Stimulated activated CD8-positive, alpha-beta memory T cell treated with anti-CD3 and anti-CD28 coated beads, Interleukin-4, amount 100 ng/mL, for 1 hour (primary cell): ENCODE measurements at places on chromosomes 6 and 20.

DNA sequence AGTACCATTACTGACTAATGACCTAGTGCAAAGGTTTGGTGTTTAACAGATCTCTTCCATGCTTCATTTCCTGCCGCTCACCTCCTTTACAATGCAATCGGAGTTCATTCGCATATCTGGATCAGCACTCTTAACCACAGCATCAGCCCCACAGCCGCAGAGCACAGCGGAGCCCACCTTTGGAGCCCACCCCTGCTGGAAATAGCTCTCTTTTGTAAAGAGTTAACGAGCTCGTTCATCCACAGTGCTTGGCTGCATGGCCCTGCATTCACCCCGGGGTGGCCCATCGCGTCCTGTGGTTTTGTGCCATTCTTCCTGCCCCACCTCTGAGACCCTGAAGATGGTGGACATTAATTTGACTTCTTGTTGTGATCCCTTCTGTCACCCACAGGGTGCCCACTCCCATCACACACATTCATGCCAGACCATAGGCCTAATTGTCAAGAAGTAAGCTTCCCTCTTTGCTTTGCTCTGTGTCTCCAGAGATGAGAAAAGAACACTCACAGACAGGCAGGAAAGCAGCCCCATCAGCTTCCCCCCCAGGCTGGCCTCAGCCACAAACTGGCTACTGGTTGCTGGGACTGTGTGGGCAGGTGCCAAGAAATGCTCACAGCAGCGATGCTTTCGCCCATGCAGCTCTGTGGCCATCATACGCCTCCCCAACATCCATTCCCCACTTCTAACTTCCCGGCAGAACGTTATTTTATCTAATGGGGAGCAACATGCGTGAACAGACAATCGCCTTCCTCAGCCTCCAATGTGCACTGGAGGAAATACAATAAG, 167.0 kb downstream of the LRFN2 start:
- DNase-seq, result no peak

DNA sequence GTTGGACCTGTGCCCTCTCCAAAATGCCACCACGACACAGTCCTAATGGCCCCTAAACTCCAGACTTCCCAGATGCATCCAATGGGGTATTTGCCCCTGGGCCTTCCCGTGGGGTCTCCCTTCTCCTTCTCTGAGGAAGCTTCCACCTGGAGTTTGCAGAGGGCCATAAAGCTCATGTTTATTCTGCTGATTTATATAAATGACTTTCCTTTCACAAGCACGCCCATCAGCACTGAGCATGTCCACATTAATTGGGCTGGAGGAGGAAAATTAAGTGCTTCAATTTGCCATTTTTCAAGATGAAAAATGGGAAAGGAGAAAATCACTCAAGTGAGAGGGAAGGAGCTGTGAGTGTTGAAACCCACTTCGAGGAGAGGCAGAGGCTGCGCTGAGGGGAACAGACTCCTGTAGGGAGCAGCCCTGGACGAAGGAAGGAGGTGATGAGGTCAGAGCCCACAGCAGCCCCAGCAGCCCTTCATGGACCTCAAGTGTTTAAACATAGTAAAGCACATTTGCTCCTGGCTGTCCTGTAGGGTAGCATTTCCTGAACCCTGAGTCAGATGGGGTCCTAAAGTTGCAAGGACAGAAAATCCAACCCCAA, 434.9 kb upstream of the SULF2 start:
- DNase-seq, result no peak

DNA sequence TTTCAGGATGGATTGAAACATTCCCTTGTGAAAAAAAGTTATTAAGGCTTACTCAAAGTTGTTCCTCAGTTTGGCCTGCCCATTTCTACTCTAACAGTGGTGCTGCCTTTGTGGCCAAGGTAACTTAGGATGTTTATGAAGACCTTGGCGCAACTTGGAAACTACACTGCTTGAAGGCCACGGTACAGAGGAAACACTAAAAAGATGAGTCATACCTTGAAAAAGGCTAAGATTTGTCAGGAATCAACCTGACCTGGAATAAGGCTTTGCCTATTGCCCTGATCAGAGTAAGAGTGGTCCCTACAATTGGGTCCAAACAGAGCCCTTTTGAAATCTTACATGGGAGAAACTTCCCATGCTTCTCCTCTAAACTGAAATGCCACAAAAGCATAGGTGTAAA, 119.9 kb upstream of the MOCS1 start:
- no peak for DNase-seq

DNA sequence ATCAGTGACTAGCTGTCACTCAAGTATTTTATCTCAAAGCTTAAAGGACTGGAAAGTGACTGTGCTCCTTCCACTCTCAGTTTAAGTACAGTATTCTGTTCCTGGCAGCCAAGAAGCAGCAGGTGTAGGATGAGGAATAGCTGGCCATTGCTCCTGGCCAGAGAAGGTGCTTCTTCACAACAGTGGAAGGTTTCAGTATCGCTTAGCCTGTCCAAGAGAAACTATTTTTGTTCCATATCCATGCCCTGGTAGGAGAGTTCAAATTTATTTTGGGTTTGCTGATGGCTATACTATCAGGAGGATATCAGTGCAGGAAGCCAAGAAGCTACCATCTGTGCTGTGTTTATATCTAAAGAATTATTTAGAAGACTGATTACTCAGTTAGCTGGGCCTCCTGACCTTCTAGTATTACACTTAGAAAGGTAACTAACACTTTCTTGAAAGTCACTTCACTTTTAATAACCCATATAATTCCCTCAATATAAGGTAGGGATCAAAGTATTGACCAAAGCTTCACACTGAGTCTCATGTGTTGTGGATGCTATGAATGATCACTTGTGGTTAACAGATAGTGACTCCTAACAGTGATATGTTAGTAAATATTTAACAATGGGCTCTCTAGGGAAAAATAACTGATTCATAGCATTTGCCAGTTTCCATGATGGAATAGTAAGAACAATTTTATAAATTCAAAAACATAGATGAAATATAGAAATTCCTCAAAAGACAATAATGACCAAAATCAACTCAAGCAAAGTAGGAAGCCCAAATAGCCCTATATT, 99.9 kb downstream of the AIG1 start:
- no peak for DNase-seq

GRCh38 chr20:1664911-1665310, 7.3 kb upstream of the SIRPG start:
- DNase-seq, result no peak

GRCh38 chr6:48212501-48212900, 101.5 kb upstream of the PTCHD4 start:
- no peak for DNase-seq

DNA sequence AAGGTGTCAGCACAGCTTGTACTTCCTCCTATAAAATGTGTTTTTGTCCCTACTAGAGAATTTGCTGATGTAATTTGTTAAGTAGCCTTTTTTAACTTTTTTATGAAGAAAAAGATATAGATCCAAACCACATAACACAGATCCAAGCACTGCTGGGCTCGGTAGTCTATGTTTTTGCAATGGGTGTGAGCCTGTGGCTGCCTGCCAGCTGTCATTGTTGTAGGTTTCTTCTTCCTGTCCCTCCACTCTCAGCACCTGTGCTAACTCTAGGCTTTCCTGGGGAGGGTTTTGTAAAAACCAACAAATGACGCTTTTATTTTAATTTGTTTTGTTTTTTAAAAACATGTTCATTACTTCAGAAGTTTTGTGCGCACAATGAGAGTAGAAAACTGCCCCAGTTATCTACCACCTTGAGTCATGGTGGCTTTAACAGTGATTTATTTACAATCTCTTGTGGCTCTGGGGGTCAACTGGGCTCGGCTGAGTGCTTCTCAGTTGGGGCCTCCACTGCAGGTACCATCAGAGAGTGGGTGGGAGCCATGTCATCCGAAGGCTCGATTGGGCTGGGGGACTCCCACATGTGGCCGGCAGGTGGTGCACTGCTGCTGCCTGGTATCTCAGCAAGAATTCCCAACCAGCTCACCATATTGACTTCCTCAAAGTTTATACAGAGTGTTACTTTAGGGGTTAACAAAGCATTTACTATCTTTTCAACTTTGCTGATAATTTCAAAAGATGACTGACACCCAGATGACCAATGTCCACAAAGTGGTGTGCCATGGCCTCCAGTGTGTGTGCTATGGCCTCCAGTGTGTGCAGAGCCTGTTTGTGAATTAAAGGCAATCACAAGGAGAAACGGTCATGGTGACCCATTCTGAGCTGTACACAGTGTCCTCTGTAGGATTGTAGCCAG, 3.0 kb upstream of the CCR6 start:
- DNase-seq, result no peak

DNA sequence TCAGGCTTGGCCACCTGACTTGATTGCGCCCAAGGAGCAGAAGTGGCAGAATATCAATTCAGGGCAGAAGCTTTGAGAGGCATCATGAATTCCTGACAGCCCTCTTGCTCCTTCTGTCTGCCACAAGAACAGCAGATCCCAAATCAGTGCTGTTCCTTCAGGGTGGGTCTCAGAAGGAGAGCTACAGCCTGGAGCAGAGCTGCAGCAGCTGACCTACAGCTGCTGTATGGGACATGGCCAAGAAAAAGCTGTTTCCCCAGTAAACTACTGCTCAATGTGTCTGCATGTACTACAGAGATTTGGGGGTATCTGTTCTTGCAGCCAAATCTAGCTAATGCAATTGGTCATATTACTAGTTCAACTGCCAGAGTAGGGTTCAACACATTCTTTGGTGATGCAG, 69.0 kb downstream of the SLC22A3 start:
- no peak for DNase-seq

- DNase-seq, result no peak
These were observed 15.4 kb downstream of the GCLC start for GRCh38 chr6:53529324-53530036.

DNA sequence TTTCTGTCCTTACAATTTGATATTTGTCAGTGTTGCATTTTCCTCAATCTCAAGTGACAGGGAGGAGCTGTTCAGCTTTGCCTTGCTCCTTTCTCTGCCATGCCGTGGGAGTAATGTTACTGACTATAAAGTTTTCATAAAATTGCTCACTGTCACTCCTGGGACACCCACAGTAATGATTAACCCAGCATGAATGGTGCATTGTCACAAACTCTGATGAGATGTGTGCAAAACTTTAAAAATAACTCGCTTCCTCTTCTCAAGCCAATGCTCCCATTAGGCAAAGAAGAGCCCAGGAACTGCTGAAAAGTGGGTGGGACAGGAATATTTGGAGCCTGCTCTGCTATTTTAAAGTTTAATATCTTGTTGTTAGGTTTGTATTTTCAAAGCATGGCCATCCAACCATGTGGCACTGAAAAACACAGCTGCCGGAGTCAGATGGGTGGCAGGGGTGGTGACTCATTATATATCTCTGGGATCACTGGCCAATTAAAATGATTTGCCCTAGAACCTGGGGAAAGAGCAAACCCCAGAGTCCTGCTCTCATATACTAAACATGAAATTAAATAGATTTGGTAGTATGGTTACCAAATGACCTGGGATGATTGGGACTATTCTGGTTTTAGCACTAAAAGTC, 260.1 kb downstream of the BTBD3 start:
- no peak for DNase-seq

GRCh38 chr6:167720456-167721285, 106.0 kb upstream of the AFDN start:
- DNase-seq, result no peak
